ENCODE measurements at places on chromosomes 3 and 15.

- H3K4me1 ChIP-seq = peaks cover 16% of the 10 kb centered on the region
- no peaks in the 10 kb centered on the region for H3K27me3 ChIP-seq
- H3K36me3 ChIP-seq = no peaks in the 10 kb centered on the region
- DNase-seq = no peak
- H3K4me3 ChIP-seq = no peak overlapping the region
- no peak overlapping the region for H3K27ac ChIP-seq
Measured at GRCh38 chr3:184678317-184679055, 33.4 kb downstream of the MAGEF1 start.

DNA sequence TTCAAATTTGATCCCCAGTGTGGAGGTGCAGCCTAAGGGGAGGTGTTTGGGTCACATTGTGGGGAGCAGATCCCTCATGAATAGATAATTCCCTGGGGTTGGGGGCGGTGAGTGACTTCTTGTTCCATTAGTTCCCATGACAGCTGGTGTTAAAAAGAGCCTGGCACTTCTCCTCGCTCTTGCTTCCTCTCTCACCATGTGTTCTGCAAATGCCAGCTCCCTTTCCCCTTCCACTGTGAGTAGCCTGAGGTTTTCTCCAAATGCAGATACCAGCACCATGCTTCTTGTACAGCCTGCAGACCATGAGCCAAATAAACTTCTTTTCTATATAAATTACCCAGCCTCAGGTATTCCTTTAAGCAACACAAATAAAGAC lies 23.1 kb downstream of the RIOX2 start:
- H3K36me3 ChIP-seq = peaks cover 51% of the 10 kb centered on the region
- no peaks in the 10 kb centered on the region for H3K4me1 ChIP-seq
- H3K27ac ChIP-seq = no peak overlapping the region
- no peaks in the 10 kb centered on the region for H3K27me3 ChIP-seq

GRCh38 chr3:89966877-89967665 lies 859.6 kb downstream of the EPHA3 start:
- no peaks in the 10 kb centered on the region for H3K4me1 ChIP-seq
- no peaks in the 10 kb centered on the region for H3K36me3 ChIP-seq
- H3K4me3 ChIP-seq = no peak overlapping the region
- no peaks in the 10 kb centered on the region for H3K27me3 ChIP-seq
- H3K27ac ChIP-seq = no peak overlapping the region

GRCh38 chr15:88465633-88466224 lies 1.5 kb downstream of the MRPL46 start:
- H3K4me1 ChIP-seq = peaks cover 13% of the 10 kb centered on the region
- H3K36me3 ChIP-seq = peaks cover 20% of the 10 kb centered on the region
- H3K27me3 ChIP-seq = no peaks in the 10 kb centered on the region

GRCh38 chr3:132800958-132801357 lies 78.7 kb upstream of the NPHP3 start:
- no peaks in the 10 kb centered on the region for H3K36me3 ChIP-seq
- H3K4me1 ChIP-seq = no peaks in the 10 kb centered on the region
- no peak overlapping the region for H3K4me3 ChIP-seq

GRCh38 chr15:93417631-93418030 lies 328.6 kb upstream of the RGMA start:
- H3K4me1 ChIP-seq = no peaks in the 10 kb centered on the region
- H3K4me3 ChIP-seq = no peak overlapping the region
- H3K36me3 ChIP-seq = no peaks in the 10 kb centered on the region
- peaks cover 2% of the 10 kb centered on the region for H3K27me3 ChIP-seq
- no peak for DNase-seq

- peak; percentile 24 for DNase-seq
- no peaks in the 10 kb centered on the region for H3K36me3 ChIP-seq
- H3K4me3 ChIP-seq = peak overlapping the region; percentile 76
Measured at GRCh38 chr15:59251001-59251845, 44.6 kb downstream of the LDHAL6B start.

GRCh38 chr3:138812806-138813205 lies 21.9 kb downstream of the PIK3CB start:
- no peak overlapping the region for H3K27ac ChIP-seq
- no peaks in the 10 kb centered on the region for H3K27me3 ChIP-seq
- peaks cover 16% of the 10 kb centered on the region for H3K4me1 ChIP-seq
- H3K36me3 ChIP-seq = peaks cover 3% of the 10 kb centered on the region
- no peak overlapping the region for H3K4me3 ChIP-seq

Data from memory B cell (primary cell).